Activated CD4-positive, alpha-beta T cell treated with anti-CD3 and anti-CD28 coated beads for 36 hours (primary cell): ENCODE measurements at places on chromosomes 3 and 15.

GRCh38 chr15:93899817-93900216, 331.5 kb upstream of the MCTP2 start:
- DNase-seq, result no peak

GRCh38 chr3:10516544-10517452, 11.4 kb upstream of the ATP2B2 start:
- no peak for DNase-seq

GRCh38 chr3:10833855-10834414, 17.9 kb downstream of the SLC6A11 start:
- no peak for DNase-seq

DNA sequence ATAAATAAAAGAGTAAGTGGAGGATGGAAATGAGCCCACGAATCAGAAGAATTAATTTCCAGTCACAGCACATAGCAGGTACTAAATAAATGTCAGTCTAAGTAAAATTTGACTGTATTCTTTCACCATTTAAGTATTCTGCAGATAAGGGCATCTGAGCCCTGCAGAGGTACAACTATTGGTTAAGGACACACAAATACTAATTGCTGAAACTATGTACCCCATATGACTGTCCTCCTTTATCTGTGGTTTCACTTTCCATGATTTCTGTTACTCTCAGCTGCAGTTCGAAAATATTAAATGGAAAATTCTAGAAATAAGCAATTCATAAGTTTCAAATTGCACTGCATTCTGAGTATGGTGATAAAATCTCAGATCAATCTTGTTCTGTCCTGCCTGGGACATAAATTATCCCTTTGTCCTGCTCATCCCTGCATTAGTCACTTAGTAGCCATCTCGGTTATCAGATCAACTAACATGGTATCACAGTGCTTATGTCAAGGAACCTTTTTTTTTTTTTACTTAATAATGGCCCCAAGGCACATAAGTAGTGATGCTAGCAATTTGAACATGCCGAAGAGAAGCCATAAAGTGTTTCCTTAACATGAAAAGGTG, 95.1 kb downstream of the LSAMP start:
- DNase-seq, result no peak
